ENCODE measurements at places on chromosomes 12 and 14.

GRCh38 chr14:90443161-90444076, 46.6 kb downstream of the CALM1 start:
- no peak for DNase-seq

- DNase-seq = no peak
Measured at GRCh38 chr14:23228812-23229211, 8.9 kb upstream of the RNF212B start.

DNA sequence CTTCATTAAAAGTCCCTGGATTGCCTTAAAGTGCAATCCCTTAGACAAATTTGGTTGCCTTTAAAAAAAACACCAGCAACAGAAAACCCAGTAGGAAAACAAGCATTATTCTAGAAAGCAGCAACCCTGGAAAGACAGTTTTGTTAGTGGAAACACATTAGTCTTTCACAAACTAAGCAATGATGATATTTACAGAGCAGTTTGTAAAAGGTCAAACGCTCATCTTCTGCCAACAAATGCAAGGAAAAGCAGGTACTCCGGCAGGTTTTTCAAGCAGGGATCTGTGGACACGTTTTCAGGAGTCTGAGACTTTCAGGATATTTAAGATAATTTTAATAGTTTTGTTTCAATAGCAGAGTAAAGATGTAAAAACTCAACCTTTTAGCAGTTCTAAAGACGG, 202.2 kb downstream of the EXOC5 start:
- no peak for DNase-seq

DNA sequence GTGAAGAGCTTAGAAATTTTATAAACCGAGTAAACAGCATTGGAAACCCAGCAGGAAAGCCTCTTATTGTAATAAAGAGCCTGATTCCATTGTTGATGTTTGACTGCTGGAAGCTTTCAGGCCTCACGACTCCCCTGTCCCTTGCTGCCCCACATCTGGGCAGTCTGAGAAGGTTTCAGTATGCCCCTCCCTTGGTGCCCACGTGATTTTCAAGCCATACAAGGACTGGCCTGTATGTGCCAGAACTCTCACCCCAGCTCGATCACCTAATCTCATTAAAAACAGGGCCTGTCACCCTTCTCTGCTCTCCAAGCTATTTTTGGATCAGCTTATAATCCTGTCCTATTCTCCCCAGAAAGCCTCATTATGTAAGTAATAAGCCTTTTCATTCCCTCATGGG, 7.5 kb upstream of the PYROXD1 start:
- no peak for DNase-seq

DNA sequence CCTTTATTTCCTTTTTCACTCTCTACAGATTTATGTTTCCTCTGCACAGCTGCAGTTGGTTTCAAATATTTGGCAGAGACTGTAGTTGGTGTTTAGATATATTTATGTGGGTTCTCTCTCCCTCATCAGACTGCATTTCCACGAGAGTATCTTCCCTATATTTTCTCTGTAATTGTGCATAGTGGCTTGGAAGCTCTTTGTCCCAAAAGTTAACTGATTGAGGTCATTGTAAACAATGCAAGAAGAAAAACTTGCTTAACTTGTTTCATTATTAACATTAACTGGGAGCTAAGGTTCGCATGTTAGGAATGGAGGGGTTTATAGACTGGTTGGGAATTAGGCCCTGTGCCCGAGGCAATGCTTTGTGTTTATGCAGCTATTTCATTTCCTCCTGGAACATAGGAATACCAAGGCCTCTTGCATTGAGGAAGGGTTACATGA, 216.9 kb upstream of the HMGA2 start:
- DNase-seq = no peak

- no peak for DNase-seq
Measured at GRCh38 chr14:91925001-91925726, 22.3 kb downstream of the FBLN5 start.

GRCh38 chr14:22388669-22389595, 200.1 kb downstream of the DAD1 start:
- no peak for DNase-seq

DNA sequence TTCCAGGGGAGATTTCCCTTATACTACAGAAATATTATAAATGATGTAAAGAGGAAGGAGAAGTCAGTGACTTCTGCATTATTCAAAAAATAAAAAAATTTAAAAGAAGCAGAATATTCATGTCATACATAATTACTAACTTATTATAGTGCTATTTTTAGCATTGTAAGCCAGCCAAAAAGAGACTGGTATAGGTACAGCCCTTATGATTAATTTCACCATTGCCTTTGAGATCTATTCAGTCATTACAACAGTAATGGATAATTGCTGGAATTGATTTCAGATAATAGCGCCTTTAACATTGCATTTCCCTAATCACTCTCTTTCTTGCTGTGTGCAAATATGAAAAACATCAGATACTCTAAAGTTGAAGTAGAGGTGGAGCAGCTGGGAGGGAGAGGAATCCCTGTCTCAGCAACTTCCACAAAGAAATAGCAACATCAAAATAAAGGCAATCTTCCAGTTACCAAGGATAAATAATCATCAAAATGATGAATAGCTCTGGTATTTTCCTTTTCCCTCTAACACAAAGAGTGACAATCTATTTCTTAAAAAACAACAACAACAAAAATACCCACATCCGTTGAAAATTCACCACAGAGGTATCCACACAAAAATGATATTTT, 71.8 kb upstream of the OVCH1 start:
- no peak for DNase-seq

DNA sequence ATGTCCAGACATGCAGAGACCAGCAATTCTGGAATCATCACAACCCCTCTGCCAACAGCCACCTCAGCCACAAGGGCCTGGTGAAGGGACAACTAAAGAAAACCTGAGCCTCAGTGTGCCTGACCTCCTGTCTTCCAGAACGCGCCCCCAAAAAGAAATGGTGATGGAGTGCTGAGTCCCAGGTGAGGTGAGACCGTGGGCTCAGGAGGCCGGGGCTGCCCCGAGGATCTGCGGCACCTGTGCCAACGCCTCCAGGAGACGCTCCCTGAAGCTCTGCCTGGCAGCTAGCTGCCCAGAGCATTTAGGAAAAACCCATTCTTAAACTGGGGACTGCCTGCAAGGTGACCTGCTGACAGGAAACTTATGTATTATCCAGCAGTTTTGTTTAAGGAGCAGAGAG, 51.2 kb downstream of the CDC42BPB start:
- DNase-seq = no peak

DNA sequence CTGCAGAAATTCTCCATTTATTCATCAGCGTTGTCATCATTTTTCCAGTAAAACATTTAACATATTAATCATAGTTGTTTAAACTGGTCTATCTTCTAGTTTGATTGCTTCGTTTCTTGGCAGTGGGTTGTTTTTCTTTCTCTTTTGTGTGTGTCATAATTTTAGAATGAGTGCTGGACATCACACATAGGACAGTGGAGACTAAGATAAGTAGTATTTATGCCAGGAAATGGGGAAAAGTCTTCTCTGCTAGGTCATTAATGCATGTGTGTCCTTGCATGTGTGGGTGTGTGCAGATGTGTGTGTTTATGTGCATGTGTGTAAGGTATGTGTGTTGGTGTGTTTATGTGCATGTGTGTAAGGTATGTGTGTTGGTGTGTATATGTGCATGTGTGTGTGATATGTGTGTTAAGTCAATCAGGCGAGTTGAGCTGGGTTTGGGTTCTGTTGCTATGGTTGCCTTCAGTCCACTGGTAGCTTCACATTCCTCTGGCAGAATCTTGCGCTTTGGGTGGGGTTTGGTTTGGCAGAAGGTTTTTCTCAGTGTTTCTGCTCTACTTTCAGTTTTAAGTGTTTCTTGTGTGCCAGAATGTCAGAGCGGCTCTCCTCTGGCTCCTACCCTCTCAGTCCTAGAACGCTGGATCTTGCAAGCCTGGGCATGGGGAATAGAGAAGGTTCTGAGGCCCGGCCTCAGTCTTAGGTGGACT, 7.8 kb upstream of the ADGRD1 start:
- no peak for DNase-seq

GRCh38 chr14:57122129-57122528, 146.6 kb downstream of the EXOC5 start:
- no peak for DNase-seq

- no peak for DNase-seq
Measured at GRCh38 chr14:78752518-78753188, 582.5 kb downstream of the NRXN3 start.

DNA sequence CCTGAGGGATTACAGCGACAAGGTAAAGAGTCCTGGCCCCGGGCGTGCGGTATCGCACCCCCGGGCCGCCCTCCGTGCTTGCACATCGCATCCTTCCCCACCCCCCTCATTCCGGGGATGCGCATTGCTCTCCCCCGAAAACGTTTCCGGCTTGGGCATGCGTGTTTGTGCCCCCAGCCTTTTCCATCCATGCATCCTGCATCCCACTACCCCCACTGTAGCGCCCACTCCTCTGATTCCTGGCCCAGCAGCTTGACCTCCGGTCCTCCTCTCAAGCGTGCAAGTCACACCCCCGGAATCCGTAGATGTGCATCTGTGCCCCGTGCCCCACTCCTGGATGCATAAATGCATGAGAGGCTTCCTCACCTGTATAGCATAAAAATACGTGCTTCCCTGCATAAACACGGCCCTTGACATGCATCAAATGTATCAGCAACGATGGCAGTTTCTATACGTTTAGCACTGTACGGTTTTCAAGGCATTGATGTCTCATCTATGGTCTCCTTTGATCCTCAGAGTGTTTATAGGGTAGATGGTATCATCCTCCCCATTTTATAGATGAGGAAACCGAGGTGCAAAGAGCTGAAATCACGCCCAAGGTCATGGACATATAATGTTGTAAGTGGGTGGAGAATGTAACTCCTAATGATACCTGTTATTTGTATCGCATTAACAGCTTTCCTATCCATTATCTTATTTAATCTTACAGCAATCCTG, 484 bp downstream of the RIC8B start:
- DNase-seq = no peak

DNA sequence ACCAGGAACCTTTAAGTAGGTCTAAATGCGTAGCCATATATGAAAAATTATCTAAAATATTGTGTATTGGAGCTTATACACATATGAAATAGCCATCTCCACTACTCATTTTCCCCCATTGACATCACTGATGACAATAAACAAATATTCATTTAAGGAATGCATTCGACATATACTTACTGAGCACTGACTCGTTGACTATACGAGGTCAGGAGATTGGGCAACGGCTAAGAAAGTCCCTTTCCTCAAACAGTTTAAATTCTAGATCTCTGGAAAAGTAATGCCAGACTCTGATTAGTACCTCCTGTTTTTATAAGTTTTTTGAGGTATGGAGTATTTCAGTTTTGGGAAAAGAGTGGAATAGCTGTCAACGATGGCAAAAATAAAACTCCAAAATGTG, 139.4 kb upstream of the DIO2 start:
- no peak for DNase-seq

GRCh38 chr14:105495990-105496830, 5.2 kb downstream of the TEDC1 start:
- DNase-seq = no peak

- DNase-seq = no peak
Measured at GRCh38 chr14:99242816-99243721, 28.9 kb downstream of the BCL11B start.

DNA sequence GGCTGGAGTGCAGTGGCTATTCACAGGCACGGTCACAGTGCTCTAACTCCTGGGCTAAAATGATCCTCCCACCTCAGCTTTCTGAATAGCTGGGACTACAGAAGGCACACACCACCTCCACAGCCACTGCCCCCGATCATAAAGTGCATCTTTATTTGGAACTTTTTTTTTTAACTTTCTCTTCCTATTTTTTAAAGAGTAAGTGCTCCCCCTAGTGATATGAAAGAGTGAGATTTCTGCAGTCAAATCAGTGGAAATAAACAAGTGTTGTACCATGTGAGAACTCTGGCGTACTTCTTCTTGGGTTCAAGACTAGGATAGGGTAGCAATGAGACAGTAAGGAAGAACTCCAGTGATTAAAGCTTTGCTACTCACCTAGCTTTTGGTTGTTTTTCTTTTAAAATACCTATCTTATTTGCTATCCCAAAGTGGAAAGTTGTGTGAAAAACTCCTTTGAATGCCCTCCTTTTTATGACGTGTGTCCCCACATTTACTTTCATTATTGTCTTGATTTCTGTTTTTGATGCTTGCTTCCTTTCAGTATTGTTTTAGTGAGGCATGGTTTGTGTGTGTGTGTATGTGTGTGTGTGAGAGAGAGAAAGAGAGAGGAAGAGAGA, 6.6 kb downstream of the PPP4R4 start:
- DNase-seq = no peak

DNA sequence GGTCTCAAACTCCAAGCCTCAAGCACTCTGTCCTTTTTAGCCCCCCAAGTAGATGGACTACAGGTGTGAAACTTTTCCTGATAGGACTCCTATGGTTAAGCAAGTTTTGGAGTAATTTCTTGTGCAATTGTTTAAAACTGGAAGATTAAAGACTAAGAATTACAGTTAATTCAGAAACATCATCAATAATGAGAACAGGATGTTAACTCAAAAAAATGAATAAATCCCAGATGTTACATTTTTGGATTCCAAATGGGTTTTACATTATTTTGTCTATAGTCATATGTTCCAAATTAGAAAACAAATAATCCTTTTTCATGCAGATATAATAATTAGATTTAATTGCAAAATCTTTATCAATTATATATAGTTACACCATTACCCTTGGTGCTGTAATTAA, 24.4 kb upstream of the KITLG start:
- DNase-seq = no peak

DNA sequence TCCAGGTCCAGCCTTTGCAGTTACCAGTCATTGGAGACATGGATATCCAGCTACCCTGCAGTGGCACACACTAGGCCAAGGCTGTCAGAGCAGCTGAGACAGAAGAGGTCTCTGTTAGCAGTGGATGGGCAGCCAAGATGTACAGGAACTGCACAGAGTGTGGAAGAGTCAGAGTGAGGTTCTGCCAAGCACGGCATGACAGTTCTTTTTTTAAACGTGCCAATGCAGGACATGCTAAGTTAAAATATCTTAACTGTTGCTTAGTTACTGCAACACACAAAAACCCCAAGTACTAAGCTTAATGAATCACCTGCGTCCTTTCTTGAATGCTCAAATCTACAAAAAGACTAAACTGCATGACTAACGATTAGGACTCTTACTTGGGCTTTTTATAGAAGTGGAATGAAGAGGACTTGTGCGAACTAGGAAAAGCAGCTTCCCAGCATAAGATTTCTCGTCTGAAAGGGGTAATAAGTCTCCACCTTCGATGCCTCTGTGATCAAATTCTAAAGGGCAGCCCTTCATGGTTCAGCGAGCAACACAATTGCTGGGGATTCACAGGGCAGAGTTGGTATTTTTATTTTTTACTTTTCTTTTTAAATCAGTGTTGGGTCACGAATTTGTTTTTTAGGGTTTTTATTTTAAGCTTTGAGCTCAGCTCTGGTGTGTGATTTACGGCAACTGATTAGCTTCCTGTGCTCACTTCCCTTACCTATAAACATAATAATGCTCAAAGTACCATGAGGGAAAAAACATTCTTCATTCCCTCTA, 20.6 kb downstream of the MAPK1IP1L start:
- DNase-seq = no peak
